ENCODE measurements at places on chromosomes 2 and 18.

- DNase-seq = no peak
Measured at GRCh38 chr2:128602699-128603101, 284.0 kb upstream of the HS6ST1 start.

DNA sequence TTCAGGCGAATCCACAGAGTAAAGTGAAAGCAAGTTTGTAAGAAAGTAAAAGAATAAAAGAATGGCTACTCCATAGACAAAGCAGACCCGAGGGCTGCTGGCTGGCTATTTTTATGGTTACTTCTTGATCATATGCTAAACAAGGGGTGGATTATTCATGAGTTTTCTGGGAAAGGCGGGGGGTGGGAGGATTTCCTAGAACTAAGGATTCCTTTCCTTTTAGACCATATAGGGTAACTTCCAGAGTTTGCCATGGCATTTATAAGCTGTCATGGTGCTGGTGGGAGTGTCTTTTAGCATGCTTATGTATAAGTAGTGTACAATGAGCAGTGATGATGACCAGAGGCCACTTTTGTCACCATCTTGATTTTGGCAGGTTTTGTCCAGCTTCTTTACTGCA, 59.8 kb downstream of the SLC4A3 start:
- no peak for DNase-seq

DNA sequence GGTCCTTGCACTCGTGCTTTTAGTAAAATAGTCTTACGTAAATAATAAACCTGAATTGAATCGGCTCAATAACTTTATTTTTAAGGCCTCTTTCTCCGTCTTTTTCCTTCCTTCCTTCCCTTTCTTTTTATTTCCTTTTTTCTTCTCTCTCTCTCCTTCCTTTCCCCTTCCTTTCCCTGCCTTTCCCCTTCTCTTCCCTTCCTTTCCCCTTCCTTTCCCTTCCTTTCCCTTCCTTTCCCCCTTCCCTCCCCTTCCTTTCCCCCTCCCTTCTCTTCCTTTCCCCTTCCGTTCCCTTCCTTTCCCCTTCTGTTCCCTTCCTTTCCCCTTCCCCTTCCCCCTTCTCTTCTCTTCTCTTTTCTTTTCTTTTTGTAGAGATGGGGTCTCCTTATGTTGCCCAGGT, 121.0 kb downstream of the NCKAP5 start:
- no peak for DNase-seq

- DNase-seq = no peak
Measured at GRCh38 chr2:66846887-66847286, 412.0 kb downstream of the MEIS1 start.

DNA sequence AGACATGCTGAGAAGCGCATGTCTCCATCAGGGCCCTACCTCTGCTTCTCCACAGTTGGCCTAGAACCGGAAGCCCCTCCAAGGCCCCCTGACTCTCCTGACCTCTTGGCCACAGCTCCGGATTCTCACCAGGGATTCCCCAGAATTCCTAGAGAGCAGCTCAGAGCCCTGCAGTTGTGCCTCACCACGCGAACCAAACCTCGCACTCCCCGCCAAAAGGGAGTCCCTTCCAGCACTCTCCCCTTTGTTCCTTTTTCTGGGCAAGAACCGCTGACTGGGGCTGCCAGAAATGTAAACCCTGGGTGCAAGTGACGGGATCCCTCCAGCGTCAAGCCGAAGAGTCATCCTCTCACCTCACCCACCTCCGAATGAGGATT, 36.7 kb downstream of the AFF3 start:
- no peak for DNase-seq

GRCh38 chr18:45954070-45954934, 12.8 kb downstream of the EPG5 start:
- DNase-seq = no peak

- no peak for DNase-seq
Measured at GRCh38 chr18:58593938-58594337, 35.0 kb downstream of the ALPK2 start.

DNA sequence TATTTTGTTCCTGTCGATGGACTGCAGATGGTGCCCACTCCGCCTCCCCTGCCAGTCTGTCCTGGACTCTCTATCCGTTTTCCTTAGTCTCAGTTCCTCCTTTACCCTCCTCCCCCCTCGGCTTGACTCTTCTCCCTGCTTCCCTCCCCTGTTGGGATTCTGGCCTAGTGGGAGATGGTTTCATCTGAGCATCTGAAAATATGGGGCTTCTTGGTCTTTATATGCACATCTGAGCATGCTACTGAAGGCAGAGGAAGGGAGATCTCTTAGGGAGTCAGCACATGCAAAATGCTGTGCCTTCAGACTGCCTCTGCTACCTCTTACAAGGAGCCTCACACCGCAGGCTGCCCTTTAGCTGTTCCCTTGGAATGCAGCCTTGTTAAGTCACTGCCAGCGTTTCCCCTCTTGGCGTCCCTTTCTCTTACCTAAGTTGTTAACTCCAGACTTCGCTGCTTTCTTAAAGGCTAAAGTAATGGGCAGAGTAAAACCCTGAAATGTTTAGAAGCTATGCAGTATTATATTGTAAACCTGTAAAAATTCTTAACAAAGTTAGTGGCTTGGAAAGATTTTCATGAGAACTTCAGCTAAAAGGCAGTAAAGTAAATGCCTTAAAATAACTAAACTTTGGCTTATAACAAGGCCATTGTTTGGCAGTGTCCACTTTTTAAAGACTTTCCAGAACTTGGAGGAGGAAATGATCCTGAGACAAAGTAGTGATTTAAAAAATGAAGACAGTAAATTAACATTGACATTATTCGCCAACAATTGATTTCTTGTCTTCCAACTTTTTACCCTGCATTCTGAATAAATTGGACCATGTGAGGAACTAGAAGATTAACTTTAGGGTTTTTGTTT, 49.8 kb downstream of the LDLRAD4 start:
- DNase-seq = no peak

DNA sequence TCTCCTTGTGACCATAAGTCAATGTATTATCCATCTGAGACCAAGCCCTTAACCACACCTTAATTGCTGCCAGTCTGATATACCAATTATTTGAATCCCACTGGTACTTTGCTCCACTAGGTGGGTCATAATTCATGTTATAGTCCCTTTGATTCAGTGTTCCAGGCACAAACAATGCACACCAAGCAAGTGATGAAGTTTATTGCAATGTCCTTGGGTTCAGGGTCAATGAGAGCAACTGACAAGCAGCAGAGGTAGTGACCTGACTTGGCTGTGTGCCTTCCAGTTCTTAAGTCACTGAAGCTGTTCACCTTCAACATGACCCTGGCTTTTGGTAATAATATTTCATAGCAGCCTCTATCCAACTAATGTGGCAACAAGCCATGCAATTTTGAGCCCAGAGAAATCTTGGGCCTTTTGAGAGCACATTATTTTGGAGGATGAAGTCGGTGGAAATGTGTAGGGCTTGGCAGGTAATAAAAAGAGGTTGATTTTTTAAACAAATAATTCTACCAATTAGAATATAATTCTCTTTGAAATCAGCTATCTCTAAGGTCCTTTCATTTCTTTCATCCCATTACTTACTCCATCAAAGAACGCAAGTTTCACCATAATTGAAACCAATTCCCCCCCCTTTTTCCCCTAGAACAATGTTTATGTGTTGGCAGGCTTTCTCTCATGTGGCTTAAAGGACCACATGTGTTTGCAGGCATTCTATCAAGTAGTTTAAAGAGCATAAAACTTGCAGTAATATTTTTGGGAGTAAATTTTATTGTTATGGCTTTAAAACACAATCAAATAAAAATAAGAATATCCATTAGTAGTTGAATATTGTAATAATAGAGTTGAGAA, 3.1 kb upstream of the CPO start:
- no peak for DNase-seq

GRCh38 chr18:57051657-57052044, 95.2 kb upstream of the BOD1L2 start:
- DNase-seq = no peak

DNA sequence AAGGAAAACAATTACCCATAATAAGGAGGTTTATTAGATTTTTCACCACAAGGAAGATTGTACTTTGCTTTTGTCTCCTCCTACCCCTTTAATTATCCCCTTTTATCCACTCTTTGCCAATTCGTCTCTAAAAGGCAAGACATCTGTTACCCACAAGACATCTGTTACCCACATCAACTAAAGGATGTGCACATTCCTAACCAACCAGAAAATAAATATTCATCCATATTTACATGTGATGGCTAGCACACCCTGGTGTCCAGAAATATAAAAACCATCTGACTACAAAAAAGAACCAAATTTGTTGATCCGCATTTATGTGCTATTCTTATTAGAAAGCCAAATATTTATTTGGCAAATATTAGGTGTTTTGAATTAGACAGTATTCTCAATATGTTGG, 35.7 kb downstream of the ACVR1C start:
- no peak for DNase-seq

DNA sequence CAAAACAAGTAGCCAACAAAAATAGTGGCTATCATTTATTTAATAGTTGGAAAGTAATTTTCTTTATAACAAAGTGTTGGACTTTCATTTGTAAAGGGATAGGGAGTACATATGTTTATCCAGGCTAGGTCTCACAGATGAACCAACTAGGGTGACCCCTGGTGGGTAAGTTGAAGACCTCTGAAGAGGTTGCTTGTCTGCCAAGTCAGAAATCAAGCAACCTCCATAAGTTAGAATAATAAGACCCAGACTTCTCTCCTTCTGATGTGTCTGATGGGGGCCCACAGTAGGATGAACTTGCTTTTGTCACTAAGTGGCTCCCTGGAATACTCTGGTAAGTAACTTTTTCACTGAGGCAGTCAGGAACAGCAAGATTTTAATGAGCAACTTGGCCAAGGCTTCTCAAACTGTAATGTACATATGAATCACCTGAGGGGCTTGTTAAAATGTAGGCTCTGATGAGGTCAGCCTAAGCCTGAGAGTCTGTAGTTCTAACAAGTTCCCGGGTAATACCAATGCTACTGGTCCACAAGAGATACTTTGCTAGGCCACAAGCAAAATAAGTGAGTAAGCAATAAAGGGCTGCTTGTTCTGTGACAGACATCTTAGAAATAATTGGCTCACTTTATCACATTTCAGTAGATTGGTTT, 319.6 kb downstream of the PIK3C3 start:
- peak; percentile 3 for DNase-seq

GRCh38 chr2:53820711-53821110, 33.9 kb downstream of the ERLEC1 start:
- no peak for DNase-seq

- peak; percentile 46 for DNase-seq
Measured at GRCh38 chr2:176582990-176583481, 313.8 kb downstream of the MTX2 start.

DNA sequence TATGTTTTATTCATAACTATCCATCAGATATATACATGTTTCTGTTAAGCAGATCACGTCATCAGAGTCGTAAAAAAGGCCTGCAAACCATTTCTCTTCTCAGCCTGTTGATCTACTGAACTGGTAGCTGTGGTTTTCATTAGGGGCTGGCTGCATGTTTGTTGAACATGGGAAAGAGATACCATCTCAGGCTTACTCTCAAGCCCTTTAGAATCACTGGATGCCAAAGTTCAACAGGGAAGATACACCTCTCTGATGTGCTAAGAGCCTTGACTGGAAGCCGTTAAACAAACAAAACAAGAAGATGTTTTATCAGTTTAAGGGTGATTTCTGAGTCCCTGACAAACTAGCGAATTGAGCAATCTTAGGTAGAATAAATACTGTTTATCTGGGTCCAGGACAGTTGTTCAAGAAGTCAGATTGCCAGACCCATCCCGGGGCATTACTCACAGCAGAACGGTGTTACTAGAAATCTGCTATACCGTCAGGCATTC, 94.5 kb upstream of the LMAN1 start:
- no peak for DNase-seq

DNA sequence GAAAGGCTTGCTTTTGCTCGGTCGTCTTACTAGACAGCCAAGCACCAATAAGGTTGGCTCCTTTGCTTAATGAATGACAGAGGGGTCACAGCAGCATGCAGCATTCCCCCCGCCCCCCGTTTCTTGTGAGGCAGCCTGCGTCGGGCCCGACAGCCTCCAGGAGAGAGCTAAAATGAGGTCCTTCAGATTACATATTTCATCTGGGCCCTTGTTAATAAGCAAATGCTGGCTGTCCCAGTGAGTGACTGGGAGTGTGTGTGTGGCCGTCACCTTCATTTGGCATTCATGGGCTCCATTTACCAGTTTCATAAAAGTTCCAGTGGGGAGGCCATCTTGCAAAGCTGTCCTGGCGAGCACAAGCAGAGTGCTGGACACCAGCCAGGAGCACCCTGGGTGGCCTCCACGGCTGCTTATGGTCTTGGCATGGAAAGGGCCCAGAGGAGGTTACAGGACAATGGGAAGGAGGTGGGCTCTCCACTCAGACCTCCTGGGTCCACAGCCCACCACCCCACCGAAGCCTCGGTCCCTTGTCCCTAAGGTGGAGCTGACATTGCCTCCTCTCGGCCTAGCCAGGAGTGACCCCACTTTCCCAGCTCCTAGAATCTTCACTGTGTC, 37.2 kb downstream of the ODC1 start:
- no peak for DNase-seq

DNA sequence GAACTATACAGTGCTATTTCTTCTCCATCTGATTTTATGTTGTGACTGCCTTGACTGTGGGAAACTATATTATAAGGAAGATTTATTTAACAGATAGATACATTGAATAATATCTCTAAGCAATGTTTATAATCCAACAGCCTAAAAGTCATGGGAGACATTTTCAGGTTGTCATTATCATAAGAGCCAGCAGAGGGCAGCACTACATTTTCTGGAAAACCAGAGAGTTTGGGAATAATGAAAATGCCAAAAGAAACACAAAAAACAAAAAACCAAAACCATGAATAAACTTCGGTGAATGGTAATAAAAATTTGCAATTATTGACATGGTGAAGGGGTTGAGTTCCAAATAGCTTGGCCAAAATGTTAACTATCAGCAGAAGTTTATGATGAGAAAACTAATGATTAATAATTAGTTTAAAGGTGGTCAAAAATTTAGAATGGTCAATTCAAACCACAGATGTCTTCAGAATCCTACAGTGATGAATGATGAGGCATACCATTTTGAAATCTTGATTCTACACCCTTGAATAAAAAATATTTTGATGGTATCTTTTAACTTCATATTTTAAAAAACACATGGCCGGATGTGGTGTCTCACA, 4.7 kb downstream of the EEF1B2 start:
- peak; percentile 33 for DNase-seq

- no peak for DNase-seq
Measured at GRCh38 chr18:74459889-74460288, 2.8 kb upstream of the DIPK1C start.

GRCh38 chr18:54090856-54091255, 133.6 kb downstream of the MBD2 start:
- no peak for DNase-seq

GRCh38 chr2:143558665-143559064, 429.4 kb downstream of the ARHGAP15 start:
- DNase-seq = peak; percentile 20
